Naive thymus-derived CD4-positive, alpha-beta T cell (primary cell): ENCODE measurements at places on chromosomes 12 and 14. TPM values are rescaled to one million over a fixed set of nuclear protein-coding genes. Genes with fewer than 3 reads are reported as not detected.

DNA sequence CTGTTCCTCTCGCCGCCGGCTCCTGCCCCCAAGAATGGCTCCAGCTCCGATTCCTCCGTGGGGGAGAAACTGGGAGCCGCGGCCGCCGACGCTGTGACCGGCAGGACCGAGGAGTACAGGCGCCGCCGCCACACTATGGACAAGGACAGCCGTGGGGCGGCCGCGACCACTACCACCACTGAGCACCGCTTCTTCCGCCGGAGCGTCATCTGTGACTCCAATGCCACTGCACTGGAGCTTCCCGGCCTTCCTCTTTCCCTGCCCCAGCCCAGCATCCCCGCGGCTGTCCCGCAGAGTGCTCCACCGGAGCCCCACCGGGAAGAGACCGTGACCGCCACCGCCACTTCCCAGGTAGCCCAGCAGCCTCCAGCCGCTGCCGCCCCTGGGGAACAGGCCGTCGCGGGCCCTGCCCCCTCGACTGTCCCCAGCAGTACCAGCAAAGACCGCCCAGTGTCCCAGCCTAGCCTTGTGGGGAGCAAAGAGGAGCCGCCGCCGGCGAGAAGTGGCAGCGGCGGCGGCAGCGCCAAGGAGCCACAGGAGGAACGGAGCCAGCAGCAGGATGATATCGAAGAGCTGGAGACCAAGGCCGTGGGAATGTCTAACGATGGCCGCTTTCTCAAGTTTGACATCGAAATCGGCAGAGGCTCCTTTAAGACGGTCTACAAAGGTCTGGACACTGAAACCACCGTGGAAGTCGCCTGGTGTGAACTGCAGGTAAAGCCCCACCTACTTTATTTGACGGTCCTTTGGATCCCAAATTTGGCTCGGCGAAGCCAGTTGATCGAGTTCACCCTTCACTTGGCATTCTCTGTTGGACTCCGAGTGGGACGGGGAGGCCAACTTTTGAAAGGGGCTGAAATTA, 1.5 kb downstream of the WNK1 start:
- H3K27me3 ChIP-seq = no peaks in the 10 kb centered on the region
- H3K4me1 ChIP-seq = peaks cover 35% of the 10 kb centered on the region
- H3K27ac ChIP-seq = peak overlapping the region; percentile 98
- peak; percentile 33 for DNase-seq
- peak overlapping the region; percentile 69 for H3K4me3 ChIP-seq
- no peaks in the 10 kb centered on the region for H3K36me3 ChIP-seq

- no peaks in the 10 kb centered on the region for H3K27me3 ChIP-seq
- H3K4me3 ChIP-seq = no peak overlapping the region
- H3K4me1 ChIP-seq = no peaks in the 10 kb centered on the region
- no peak overlapping the region for H3K27ac ChIP-seq
Measured at GRCh38 chr12:62586850-62587249, 120.2 kb downstream of the MON2 start.

DNA sequence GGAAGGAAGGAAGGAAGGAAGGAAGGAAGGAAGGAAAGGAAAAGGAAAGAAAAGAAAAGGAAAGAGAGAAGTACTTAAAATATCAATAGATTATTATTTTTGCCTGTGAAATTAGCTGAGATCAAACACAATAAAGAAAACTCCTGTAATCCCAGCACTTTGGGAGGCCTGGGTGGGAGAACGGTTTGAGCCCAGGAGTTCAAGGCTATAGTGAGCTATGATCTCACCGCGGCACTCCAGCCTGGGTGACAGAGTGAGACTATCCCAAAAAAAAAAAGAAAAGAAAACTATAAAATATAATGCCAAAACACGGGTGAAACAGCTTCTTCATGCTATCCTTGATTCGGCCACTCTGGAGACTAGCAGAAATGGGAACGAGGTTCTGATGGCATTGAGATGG, 26.2 kb upstream of the CKAP4 start:
- no peak for DNase-seq
- H3K36me3 ChIP-seq = no peaks in the 10 kb centered on the region
- H3K4me3 ChIP-seq = no peak overlapping the region
- no peaks in the 10 kb centered on the region for H3K27me3 ChIP-seq
- no peak overlapping the region for H3K27ac ChIP-seq
- H3K4me1 ChIP-seq = no peaks in the 10 kb centered on the region

The ACAD10 gene
- 65.1 TPM for total RNA-seq

The TAS2R46 gene
- total RNA-seq = 2.8 TPM

DNA sequence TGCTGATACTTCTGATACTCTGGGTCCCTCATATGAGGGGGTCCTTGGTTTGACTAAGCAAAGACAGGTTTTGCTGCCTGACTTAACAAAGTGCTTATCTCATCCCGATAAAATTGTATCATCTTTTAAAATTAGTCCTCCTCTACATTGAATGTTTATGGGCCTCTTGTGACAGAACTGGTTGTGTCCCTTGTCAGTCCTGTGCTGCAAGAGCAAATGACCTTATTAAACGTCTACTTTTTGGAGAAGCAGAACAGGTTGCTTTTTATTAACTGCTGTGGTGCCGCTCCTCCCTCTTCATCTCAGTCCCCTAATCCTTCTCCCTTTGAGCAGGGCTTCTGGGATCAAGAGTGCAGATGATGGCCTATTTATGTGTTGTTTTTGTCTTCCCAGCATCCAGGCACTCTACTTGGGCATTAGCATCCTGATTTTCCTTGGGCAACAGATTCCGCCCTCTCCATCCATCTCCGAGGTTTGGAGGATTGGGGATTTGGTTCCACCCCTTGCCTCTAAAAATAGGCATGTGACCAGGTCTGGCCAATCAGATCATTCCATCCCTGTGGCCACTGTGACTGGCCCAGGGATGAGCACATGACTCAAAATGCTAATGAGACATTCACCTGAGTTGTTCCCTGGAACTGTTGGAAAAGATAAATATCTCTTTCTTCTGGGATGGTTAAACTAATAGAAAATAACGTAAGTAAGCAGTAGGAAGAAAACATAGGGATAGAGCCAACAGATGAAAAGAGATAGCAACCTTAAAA, 2.9 kb upstream of the DENR start:
- DNase-seq = no peak
- peaks cover 4% of the 10 kb centered on the region for H3K36me3 ChIP-seq
- no peak overlapping the region for H3K4me3 ChIP-seq
- H3K4me1 ChIP-seq = peaks cover 12% of the 10 kb centered on the region
- no peaks in the 10 kb centered on the region for H3K27me3 ChIP-seq
- H3K27ac ChIP-seq = no peak overlapping the region

The KIF21A gene
- 11.5 and 12.0 TPM in 2 replicates for total RNA-seq

The PMCH gene
- not detected for total RNA-seq

- no peaks in the 10 kb centered on the region for H3K27me3 ChIP-seq
- peaks cover 10% of the 10 kb centered on the region for H3K4me1 ChIP-seq
- H3K4me3 ChIP-seq = no peak overlapping the region
- peaks cover 8% of the 10 kb centered on the region for H3K36me3 ChIP-seq
- H3K27ac ChIP-seq = no peak overlapping the region
Measured at GRCh38 chr12:109967383-109968031, 28.7 kb downstream of the GIT2 start.

- no peak for DNase-seq
- H3K4me1 ChIP-seq = peaks cover 10% of the 10 kb centered on the region
- no peaks in the 10 kb centered on the region for H3K36me3 ChIP-seq
- H3K27ac ChIP-seq = no peak overlapping the region
- H3K4me3 ChIP-seq = no peak overlapping the region
- H3K27me3 ChIP-seq = no peaks in the 10 kb centered on the region
Measured at GRCh38 chr12:2696136-2696535, 98.6 kb upstream of the FKBP4 start.

DNA sequence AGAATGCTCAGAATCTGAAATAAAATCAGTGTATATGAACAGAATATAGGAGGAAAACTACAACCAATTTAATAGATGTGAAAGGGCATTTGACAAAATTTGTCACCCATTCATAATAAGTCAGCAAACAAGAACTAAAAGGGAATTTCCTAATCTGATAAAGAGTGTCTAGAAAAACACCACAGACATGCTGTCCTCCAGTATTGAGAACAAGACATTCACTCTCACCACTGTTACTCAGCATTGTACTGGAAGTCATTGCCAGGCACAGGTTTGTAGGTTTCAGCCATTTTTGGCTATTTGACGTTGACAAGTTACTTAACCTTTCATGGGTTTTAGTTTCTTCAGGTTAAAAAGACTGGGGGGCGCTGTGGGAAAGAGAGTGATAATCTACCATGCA, 13.2 kb downstream of the EIF2S1 start:
- H3K27ac ChIP-seq = peak overlapping the region; percentile 46
- no peaks in the 10 kb centered on the region for H3K4me1 ChIP-seq
- H3K27me3 ChIP-seq = no peaks in the 10 kb centered on the region
- no peak for DNase-seq

DNA sequence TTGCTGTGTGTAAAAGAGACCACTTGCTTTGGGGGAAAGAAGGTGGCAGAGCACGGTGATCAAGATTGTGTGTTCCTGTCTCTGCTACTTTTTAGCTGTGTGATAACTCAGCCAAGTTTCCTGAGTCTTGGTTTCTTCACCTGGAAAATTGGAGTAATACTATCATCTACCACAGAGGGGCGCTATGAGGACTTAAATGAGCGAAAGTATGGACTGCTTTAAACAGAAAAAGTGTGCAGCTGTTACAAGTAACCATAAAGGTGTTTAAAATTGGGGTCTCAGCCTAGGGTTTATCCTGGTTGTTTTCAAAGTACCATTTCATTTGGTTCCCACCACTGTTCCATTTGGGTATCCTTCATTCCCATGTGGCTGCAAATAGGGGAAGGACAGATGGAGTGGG, 65.9 kb upstream of the WSCD2 start:
- H3K36me3 ChIP-seq = no peaks in the 10 kb centered on the region
- no peak overlapping the region for H3K27ac ChIP-seq
- no peak for DNase-seq
- H3K27me3 ChIP-seq = no peaks in the 10 kb centered on the region
- H3K4me1 ChIP-seq = no peaks in the 10 kb centered on the region

GRCh38 chr14:53032161-53032803, 81.4 kb upstream of the FERMT2 start:
- H3K4me1 ChIP-seq = peaks cover 4% of the 10 kb centered on the region
- H3K4me3 ChIP-seq = no peak overlapping the region
- no peak for DNase-seq
- no peak overlapping the region for H3K27ac ChIP-seq
